ENCODE measurements at places on chromosomes 1 and 21.

GRCh38 chr1:42937141-42937696 is 21.4 kb downstream of the SLC2A1 start:
- no peak for DNase-seq

- no peak for DNase-seq
Measured at GRCh38 chr21:33109574-33110339, 39.8 kb downstream of the OLIG1 start.

GRCh38 chr21:37407719-37408420 is 41.3 kb downstream of the DYRK1A start:
- no peak for DNase-seq

DNA sequence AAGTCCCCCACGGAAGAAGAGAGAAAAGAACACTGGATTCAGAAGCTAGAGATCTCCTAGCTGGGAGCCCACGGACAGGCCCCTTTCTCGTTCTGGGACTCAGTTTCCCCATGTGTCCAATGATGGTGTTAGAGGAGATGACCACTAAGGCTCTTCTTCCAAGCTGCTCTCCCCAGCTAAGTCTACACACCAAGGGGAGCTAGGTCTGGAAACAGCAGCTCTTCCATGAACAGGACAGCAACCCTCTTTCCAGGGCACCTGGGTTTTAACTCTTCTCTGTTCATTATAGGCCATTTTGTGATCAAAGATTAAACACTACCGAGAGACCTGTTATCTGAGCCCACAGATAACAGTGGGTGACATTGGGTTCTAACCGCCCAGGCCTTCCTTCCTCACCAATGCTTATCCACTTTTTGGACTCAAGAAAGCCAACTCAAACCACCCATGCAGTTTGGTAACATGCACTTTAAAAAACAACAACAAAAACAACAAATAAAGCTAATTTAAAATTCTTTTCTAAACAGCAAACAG is 85.9 kb downstream of the MRPL37 start:
- no peak for DNase-seq

GRCh38 chr1:220681220-220681880 is 8.8 kb upstream of the C1orf115 start:
- DNase-seq: no peak

DNA sequence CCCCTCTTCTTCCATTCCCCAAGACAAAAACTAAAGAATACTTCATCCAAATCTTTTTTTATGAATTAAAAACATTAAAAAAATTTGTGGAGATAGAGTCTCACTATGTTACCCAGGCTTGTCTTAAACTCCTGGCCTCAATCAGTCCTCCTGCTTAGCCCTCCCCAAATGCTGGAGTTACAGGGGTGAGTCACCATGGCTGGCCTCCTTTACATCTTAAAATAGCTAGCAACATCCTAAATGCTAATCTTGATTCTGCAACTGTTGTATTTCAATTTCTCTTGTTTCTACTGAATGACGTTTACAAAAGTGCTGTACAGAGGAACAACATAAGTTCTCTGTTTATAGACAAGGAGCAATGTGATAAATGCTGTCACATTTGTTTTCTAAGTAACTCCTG is 483.5 kb downstream of the ADGRL2 start:
- DNase-seq: no peak

- no peak for DNase-seq
Measured at GRCh38 chr1:1430114-1430982, 5.1 kb upstream of the VWA1 start.

GRCh38 chr1:9476790-9477463 is 62.3 kb upstream of the SLC25A33 start:
- no peak for DNase-seq

DNA sequence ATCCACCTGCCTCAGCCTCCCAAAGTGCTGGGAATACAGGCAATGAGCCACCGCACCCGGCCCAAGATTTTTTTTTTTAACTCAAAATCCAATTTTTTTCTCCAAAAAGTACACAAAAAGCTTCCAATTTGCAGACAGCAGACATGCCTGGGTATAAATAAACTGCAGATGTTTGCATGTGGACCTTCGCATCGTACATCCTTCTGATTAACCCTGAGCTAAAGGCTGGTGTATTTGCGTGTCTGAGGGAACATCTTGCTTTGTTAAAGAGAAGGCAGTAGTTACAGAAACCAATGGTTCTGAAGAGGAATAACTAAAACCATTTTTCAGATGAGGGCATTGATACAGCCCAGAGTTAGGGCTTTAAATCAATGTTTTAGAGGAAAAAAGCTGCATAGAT is 12.7 kb downstream of the BCAR3 start:
- DNase-seq: no peak

GRCh38 chr1:47710329-47711071 is 272.7 kb downstream of the FOXD2 start:
- peak; percentile 46 for DNase-seq

DNA sequence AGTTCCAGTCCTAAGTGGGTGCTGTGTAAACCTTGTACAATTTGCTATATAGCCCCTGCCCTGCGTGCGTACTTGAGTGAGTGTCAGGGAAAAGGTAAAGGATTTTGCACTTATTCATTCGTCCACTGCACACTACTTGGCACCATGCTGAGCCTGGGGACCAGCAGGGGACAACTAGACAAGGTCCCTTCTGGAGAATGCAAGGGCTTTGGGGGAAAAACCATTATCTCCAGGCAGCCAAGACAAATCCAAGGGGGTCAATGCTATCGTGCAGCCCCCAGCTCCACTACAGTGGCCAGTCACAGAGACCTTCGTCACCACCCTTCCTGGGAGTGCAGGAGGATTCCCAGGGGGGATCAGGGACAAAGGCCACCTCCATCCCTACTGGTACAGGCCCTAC is 39.7 kb downstream of the MATN1 start:
- DNase-seq: no peak

GRCh38 chr1:110643879-110644472 is 30.8 kb downstream of the KCNA3 start:
- DNase-seq: no peak

GRCh38 chr1:63799820-63800219 is 26.0 kb downstream of the ROR1 start:
- DNase-seq: no peak

- no peak for DNase-seq
Measured at GRCh38 chr1:48665708-48666407, 110.8 kb downstream of the BEND5 start.

DNA sequence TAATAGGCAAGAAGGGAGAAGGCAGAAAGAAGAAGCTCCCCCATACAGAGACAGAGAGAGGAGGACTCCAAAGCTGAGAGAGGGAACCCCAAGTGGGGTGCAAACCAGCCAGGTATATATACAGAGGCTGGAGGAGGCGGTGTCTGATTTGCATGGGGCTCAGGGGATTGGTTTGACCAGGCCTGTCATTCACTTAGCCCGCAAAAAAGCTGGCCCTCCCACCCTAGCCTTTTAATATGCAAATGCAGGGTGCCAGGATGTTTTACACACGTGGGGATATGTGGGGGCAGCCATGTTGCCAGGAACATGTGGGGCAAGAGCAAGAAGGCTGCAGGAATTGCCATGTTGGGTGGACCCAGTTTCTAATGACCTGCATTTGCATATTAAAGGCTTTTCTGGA is 37.0 kb upstream of the TENT5B start:
- DNase-seq: no peak

- DNase-seq: peak; percentile 41
Measured at GRCh38 chr1:166166698-166167571, at the start of gene FAM78B. FAM78B (minus strand) TSS chr1:166167001; CDS start chr1:166166248, 753 bp downstream.

GRCh38 chr1:32742199-32742947 is 39.8 kb upstream of the SYNC start:
- no peak for DNase-seq

DNA sequence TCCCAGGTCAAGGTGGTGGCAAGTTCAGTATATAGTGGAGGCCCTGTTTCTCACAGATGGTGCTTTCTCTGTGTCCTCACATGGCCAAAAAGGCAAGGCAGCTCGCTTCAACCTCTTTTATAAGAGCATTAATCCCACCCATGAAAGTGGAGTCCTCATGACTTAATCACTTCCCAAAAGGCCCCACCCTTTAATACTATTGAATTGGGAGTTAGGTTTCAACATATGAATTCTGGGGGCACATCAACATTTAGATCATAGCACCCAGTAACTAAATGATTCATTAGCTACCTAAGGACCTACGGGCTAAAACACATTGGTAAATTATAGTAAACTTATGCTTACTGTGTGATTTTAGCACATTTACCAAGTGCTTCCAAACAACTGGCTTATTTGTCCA is 317.9 kb downstream of the LTN1 start:
- DNase-seq: no peak

DNA sequence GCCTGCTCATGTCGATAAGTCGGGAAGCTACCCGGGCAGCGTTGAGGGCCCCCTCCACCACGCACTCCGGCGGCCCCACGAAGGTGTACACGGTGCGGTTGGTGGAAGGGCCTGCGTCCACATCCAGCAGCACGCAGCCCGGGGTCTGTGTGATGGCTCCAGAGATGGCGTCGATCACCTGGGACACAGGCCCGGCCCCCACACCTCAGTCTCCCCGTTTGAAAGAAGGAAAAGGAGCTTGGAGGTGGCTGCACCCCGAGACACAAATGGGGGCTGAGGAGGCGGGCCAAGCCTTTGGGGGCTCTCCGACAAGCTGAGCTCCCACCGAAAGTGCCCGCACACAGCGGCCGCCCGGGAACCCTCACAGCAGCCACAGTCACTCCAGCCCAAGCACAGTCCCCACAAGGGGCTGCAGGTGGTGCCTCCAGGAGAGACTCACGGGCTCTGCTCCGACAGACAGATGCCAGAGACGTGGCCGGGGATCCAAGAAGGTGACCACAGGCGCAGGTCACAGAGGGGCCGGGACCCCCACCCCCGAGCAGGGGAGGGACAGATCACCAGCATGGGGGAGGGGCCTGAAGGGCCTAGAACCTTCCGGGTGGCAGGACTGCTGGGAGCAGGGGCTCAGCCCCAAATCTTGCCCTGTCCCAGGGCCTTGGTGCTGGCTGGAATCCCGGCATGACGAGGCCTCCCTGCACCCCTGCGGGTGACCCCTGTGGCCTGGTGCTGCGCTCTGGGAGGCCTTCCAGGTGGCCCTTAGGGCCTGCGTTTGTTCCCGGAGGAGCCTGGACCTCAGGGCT is 1.0 kb downstream of the FTCD start:
- no peak for DNase-seq

GRCh38 chr1:179031855-179032513 is 6.3 kb downstream of the FAM20B start:
- DNase-seq: no peak

GRCh38 chr1:207054491-207054890 is 1.4 kb downstream of the PFKFB2 start:
- DNase-seq: no peak

- no peak for DNase-seq
Measured at GRCh38 chr21:36759348-36760083, 60.6 kb downstream of the SIM2 start.

DNA sequence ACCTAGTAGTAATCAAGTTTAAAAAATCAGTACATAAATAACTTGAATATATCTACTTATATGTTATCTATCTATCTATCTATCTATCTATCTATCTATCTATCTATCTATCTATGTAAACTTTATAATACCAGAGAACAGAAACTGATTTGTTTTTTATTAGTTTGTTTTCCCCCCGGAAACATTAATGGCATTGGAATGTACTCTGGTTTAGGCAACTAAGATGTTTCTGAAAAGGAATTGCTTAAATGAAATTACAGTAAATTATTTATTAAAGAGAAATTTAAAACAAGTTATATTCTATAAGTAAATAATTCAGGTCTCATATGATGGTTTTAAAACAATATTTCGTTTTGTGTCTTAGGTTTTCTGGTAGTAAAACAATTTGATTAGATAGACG is 681.0 kb upstream of the ADAMTS5 start:
- no peak for DNase-seq

DNA sequence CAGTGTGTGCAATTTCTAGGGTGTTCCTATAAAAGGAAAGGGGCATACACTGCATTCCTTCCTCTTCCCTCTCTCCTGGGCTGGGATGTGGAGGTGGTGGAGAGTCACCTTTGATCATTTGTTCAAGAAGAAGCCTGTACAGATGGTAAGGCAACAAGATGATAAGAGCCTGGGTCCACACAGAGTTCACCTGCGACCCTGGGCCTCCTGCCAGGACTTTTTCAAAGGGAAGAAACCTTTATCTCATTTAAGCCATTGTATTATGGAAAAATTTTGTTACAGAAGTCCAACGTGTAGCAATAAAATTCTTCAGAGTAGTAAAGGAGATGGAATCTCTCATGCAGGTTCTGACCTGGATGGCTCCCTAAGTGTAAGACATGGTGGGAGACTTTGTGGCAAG is 189.1 kb downstream of the MIS18A start:
- DNase-seq: no peak

- no peak for DNase-seq
Measured at GRCh38 chr1:222697203-222697602, 15.1 kb downstream of the AIDA start.

GRCh38 chr1:18045203-18045602 is 62.4 kb upstream of the IGSF21 start:
- no peak for DNase-seq

GRCh38 chr1:59333626-59334277 is 36.9 kb downstream of the FGGY start:
- DNase-seq: no peak

DNA sequence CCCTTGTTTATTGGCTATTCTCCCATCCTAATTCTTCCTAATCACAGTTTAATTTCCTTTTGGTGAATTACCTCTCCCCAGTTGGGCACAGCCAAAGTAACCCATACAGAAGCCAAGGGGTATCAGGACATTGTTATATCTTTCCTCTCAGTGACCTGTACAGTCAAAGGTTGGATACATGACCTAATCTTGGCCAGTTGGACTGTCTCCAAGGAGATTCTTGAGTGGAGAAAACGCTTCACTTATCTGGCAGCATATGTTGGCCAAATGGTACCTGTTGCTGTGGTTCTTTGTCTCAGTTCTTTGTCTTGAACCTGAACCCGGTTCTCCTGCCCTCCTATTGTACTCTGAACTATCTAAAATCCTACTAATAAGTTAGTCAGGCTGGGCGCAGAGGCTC is 15.3 kb upstream of the TBCE start:
- DNase-seq: no peak

- no peak for DNase-seq
Measured at GRCh38 chr1:66327588-66327987, 206.4 kb upstream of the SGIP1 start.

DNA sequence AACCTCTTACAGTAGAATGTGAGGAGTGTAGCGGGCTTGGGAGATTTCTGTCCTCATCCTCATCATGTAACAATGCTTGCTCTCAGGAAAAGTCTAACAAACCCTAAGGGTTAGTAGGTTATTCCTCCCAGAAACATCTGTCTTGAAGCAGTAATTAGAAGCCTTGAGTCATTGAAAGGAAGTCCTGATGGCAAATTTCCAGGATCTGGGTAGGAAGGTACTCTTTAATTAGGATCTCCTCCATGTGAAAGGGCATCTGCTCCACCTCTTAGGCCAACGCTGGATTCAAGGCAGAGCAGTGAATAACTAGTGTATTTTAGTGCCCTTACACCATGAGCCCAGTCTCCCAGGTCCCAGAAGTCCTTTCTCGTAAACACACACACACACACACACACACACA is 106.6 kb upstream of the BARHL2 start:
- no peak for DNase-seq

- DNase-seq: no peak
Measured at GRCh38 chr1:113608399-113608798, 150.9 kb downstream of the PHTF1 start.

- DNase-seq: no peak
Measured at GRCh38 chr1:231163830-231164427, 2.1 kb downstream of the TRIM67 start.

GRCh38 chr1:229378586-229379367 is 35.9 kb upstream of the CCSAP start:
- DNase-seq: no peak

- no peak for DNase-seq
Measured at GRCh38 chr1:185733818-185734735, at the start of gene HMCN1. HMCN1 (plus strand) TSS chr1:185734391; CDS start chr1:185734780, 389 bp downstream.

Data from activated CD4-positive, alpha-beta T cell treated with anti-CD3 and anti-CD28 coated beads, Interleukin-2, amount 50 U/mL, for 4 hours (primary cell).